ENCODE measurements at places on chromosomes 3 and 15.

DNA sequence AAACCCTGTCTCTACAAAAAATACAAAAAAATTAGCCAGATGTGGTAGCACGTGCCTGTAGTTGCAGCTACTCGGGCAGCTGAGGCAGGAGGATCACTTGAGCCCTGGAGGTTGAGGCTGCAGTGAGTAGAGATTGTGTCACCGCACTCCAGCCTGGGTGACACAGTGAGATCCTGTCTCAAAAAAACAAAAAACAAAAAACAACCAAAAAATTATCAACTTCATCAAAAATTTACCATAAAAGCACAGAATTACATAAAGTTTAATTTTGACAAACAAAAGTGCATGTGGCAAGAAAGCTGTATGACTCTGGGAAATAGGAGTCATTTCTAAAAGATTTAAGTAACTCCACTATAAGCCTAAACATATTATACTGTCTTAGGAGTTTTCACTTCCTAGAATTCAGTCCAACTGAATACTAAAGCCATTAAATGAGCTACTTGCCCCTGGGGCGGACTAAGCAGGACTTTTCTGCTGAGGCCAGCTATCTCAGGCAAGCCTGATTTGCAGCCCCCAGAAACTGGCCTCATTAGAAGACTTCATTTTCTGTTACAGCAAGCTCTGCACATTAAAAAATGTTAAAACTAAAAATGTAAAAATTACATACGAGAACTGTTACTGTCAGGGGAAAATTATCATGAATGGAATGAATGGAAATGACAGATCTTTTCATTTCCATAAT lies 23.0 kb downstream of the HSPBAP1 start:
- no peak for DNase-seq

- DNase-seq, result peak; percentile 87
Observed at GRCh38 chr15:38072348-38073177, 138.1 kb downstream of the TMCO5A start.

DNA sequence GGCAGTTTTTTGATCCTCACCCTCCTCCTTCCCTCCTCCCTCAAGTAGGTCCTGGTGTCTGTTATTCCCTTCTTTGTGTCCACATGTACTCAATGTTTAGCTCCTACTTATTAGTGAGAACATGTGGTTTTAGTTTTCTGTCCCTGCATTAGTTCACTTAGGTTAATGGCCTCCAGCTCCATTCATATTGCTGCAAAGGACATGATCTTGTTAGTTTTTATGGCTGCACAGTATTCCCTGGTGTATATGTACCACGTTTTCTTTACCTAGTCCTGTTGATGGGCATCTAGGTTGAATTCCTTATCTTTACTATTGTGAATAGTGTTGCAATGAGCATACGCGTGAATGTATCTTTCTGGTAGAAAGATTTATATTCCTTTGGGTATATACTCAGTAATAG lies 61.7 kb upstream of the FGF7 start:
- DNase-seq, result peak; percentile 24

DNA sequence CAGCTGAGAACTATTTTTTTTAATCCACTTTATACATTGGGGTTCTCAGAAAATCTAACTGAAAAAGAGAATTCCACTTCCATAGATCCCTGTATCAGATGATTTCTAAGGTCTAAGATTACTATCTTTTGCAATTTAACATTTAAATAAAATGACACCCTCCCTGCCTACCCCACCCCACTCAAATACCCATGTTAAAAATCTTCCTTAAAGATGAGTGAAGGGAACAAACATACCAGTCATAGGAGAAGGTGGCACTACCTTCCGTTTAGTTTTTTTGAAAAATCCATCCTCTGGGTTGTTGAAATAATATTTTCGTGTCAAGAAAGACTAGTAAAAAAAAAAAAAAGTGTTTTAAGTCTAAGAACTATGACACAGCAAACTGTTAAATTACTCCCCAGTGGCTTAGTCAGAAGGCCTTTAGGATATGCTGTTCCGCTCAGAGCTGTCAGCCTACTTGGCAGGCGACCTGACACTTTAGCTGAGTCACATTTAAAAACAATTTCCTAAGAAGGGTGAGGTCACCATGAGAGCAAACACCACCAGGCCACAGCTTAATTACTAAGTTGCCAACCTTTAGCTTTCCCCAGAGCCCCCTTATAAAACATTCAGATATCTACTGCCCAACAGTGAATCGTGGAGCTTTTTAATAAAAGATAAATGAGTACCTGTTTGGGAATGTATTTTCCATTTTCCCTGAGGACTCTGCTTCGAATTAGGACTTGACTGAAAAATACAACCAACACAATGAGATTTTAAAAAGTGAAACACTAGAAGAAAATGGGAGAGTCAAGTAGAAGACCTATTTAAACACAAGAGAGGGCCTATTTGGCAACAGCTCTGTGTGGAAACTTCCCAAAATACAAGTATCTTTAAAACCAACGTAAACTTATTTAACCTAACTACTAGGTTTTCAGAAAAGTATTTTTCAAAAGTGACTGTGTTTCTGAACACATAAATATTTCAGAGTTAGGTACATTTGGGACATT lies 9.6 kb downstream of the EMC3 start:
- DNase-seq, result peak; percentile 99

DNA sequence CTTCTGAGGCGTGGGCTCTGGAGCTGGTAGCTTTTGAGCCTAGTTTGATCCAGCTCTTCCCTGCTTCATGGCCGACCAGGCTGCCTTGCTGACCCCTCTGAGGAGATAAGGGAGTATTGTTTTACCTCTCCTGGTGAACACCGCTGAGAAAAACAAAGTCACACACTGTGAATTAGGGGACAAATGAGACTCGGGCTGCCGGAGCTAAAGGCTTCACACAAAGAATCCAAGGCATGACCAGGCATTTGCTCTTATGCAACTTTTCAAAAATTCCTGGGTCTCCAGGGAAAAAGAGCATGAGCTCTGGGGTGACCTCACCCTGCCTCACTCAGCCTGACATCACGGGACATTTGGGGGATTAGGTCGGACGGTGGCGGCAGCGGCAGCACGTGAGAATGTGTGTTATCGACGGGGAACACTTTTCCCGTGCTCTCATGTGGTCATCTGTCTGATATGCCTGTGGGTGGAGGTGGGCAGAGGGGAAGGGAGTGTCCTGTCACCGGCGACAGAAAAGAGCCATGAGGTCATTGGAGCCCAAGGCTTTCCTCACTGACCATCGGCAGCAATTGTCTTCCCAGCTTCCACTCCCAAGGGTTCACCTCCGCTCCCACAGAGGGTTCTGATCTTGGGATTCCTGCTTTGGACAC lies 61.0 kb downstream of the TMEM44 start:
- peak; percentile 85 for DNase-seq

- DNase-seq, result peak; percentile 2
Observed at GRCh38 chr15:98154863-98155262, 194.4 kb downstream of the ARRDC4 start.

DNA sequence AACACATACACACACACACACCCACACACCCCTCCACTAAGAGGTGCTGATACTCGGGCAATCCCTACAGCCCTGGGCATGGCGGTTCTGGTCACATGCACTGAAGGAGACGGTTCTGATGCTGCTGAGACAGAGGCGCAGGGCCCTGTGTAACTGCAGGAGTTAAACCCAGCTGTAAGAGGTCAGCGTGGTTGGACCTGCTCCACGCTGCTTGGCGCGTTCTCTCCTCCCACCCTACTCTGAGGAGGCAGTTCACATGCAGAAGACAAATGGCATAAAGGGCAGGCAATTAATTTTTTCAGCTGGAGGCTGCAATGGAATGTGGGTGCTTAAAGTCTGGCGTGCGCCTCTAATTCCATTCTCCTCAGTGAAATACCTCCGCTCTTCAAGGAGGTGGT lies 35.2 kb downstream of the GRK7 start:
- DNase-seq, result no peak

- no peak for DNase-seq
Observed at GRCh38 chr15:31500766-31501449, 174.3 kb downstream of the KLF13 start.

GRCh38 chr3:167733961-167734497 lies 663 bp downstream of the PDCD10 start:
- peak; percentile 14 for DNase-seq

GRCh38 chr3:185824051-185825005 lies 514 bp downstream of the IGF2BP2 start:
- no peak for DNase-seq

DNA sequence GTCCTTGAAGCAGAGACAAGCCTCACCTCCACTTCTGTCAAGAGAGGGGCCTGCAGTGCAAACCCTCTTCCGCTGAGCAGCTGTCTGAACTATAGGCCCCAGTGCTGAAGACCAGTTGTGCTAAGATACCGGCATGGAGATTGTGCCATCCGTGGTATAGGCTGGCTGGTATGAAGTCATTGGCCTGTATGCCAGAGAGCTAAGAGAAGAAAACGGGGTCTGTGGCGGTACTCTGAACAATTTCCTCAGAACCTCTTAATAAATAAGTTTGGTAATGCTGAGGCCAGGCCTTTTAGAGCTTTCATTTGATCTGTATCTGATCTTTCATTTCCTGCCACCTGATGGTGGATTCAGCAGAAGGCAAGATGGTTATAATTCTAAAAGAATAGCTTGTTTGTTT lies 123.0 kb downstream of the LRIG1 start:
- DNase-seq, result no peak

DNA sequence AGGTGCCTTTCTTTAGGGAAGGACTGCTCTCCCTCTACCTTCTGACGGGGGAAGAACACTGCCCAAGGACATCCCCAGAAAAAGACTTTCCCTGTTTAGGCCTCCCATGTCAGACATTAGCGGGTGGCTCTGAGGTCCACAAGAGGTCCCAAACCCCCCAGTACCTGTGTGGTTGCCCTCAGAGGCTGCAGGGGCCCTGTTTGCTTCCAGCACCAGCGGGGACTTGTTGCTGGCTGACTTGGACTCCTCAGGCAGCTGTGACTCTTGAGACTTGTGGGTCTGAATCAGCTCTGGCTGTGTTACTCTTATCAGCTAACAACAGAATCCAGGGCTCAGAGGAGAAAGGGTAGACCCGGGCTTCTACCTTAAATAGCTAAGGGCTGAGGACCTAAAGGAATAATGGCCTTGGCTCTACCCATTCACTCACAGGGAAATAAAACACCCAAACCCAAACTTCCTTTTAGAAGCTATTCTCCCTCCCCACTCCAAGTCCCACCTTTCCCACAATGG lies 39.2 kb downstream of the SEMA3G start:
- DNase-seq, result no peak

- DNase-seq, result peak; percentile 55
Observed at GRCh38 chr3:108472001-108472591, 38.3 kb downstream of the MYH15 start.

- peak; percentile 81 for DNase-seq
Observed at GRCh38 chr15:70323111-70323851, 225.6 kb upstream of the TLE3 start.

- no peak for DNase-seq
Observed at GRCh38 chr15:66053991-66054390, 184.7 kb downstream of the RAB11A start.

GRCh38 chr3:126556637-126557414 lies 1.9 kb downstream of the C3orf22 start:
- no peak for DNase-seq

DNA sequence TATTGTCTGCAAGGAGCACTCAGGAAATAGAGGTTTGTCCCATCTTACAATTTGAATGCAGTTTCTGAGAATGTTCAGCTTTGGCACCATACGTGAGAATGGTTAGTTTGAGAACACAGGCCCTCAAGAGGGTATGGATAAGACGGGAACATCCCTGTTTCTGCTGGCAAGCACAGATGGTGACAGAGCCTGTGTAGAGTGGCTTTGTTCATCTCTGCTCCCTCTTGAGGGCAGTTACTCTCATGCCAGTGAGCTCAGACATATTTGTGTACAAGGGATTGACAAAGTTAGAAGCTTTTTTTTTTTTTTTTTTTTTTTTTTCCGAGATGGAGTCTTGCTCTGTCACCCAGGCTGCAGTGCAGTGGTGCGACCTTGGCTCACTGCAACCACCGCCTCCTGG lies 71.5 kb upstream of the FILIP1L start:
- DNase-seq, result no peak

- no peak for DNase-seq
Observed at GRCh38 chr3:63611382-63611781, 41.1 kb upstream of the SNTN start.

DNA sequence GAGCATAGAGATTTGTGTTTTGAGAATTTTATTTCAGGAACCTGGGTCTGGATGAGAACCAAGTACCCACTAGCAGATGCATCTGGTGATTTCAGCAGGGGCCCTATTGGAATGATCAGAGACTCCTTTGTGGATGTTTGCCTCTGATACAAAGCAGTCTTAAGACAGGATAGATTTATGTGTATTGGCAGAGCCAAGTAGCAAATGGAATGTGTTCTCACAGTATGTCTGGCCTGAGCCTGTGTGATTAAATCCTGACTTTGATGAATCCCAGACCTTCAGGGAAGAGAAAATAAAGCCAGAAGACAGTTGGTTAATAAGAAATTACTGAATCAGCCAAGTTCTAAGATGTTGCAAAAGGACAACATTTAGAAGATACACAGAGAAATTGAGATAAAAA lies 755.5 kb upstream of the SEMA6D start:
- DNase-seq, result no peak

GRCh38 chr15:92224843-92225242 lies 168.8 kb upstream of the ST8SIA2 start:
- no peak for DNase-seq

DNA sequence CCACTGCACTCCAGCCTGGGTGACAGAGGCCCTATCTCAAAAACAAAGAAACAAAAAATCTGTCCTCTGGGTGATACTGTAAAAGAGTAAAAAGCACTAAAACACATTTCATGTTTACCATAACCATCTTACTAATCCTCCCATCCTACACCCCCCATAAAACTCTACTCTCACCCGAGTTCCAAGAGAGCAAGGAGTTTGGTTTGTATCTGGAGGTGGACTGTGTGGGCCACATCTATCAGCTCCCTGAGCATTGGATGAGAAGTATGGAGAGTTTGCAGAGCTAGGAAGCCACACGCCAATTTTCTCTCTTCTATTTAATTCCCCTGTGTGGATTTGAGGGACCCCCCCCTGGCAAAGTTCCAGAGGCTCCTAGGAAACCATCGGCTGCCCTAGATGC lies 80.0 kb downstream of the ATP10A start:
- DNase-seq, result no peak

DNA sequence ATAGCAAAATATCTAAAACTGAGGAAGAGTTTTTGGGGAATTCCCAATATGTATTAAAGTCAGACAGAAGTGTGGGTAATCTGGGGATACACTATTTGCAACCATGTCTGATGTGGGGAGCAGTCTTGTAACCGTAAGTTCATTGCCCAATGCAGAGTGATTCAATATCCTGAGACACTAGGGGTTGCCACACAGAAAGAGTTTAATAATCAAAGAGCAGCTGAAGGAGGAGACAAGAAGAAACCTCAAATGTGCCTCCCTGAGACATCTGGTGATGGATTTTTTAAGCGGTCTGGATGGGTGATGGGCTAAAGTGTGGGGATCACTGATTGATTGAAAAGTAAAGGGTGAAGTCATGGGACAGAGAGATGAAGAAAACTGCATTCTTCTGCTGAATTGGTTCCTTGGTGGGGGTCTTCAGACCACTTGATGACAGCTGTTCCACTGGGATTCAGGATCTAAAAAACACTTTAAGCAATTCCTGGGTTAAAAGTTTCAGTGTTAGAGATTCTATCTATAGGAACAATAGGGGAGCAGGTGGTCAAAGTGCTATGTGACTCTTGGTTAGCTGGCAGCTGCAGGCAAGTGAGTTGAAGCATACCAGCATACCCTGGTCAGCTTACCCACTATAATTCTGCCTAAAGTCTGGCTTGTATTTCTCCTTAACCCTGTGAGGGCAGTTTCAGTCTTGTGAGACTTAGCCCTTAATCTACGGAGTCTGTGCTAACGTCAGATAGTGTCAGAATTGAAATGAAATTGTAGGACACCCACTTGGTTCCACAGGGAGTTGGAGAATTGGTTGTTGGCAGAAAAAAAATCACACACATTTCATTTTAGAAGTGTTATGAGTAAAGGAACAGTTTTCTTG lies 425.9 kb upstream of the TGFBR2 start:
- DNase-seq, result peak; percentile 36
